ENCODE measurements at places on chromosomes 2 and 18. TPM values are rescaled to one million over a fixed set of nuclear protein-coding genes. Genes with fewer than 3 reads are reported as not detected.

TUBB8B gene
- total RNA-seq: not detected

ANKRD29 gene
- total RNA-seq: 4.3 TPM

EPHA4 gene
- 51.3 TPM for total RNA-seq

MZT2B gene
- total RNA-seq: 451 TPM

SLC38A11 gene
- total RNA-seq: 0.11 TPM

SGPP2 gene
- 10.3 TPM for total RNA-seq

LIMS2 gene
- total RNA-seq: 152 TPM

CNGA3 gene
- not detected for total RNA-seq

SPR gene
- total RNA-seq: 39.2 TPM

HNRNPLL gene
- 32.7 TPM for total RNA-seq

PRSS56 gene
- 0.12 TPM for total RNA-seq

CYTIP gene
- 1.5 TPM for total RNA-seq
